ENCODE measurements at places on chromosomes 1 and 21. TPM values are rescaled to one million over a fixed set of nuclear protein-coding genes. Genes with fewer than 3 reads are reported as not detected.

The AIM2 gene
- polyA plus RNA-seq = 0.39 TPM

The WNT9A gene
- polyA plus RNA-seq = 1.2 TPM

The SLAMF9 gene
- not detected for polyA plus RNA-seq

The LCE1D gene
- not detected for polyA plus RNA-seq

The AADACL4 gene
- 1.2 TPM for polyA plus RNA-seq

The BEND5 gene
- polyA plus RNA-seq = 2.8 TPM

The GABPA gene
- polyA plus RNA-seq = 5.0 TPM

The EFNA1 gene
- 56.9 TPM for polyA plus RNA-seq

The TMED5 gene
- polyA plus RNA-seq = 15.9 TPM

The FCRL1 gene
- polyA plus RNA-seq = 0.78 TPM

The DNAI4 gene
- polyA plus RNA-seq = 1.1 TPM

The HSF2BP gene
- polyA plus RNA-seq = 0.09 TPM

The TCP10L gene
- not detected for polyA plus RNA-seq

The PRAMEF17 gene
- not detected for polyA plus RNA-seq

The DPH2 gene
- 10.0 TPM for polyA plus RNA-seq

The TCEANC2 gene
- 1.4 TPM for polyA plus RNA-seq

The TTC22 gene
- 1.2 TPM for polyA plus RNA-seq

The FCRLB gene
- polyA plus RNA-seq = 0.45 TPM

The RYR2 gene
- 1.1 TPM for polyA plus RNA-seq

The KRTAP10-11 gene
- not detected for polyA plus RNA-seq

The DMRTA2 gene
- polyA plus RNA-seq = not detected

The TAS1R1 gene
- polyA plus RNA-seq = not detected

The ITLN2 gene
- polyA plus RNA-seq = 0.37 TPM

The FCGR2B gene
- polyA plus RNA-seq = 14.5 TPM

The CD101 gene
- 1.1 TPM for polyA plus RNA-seq

The AQP10 gene
- polyA plus RNA-seq = not detected

The KCNH1 gene
- not detected for polyA plus RNA-seq

The LAPTM5 gene
- polyA plus RNA-seq = 62.3 TPM

The ESRRG gene
- polyA plus RNA-seq = 2.1 TPM

The AIRE gene
- not detected for polyA plus RNA-seq

The XCL2 gene
- polyA plus RNA-seq = not detected

The ATAD3C gene
- 2.2 TPM for polyA plus RNA-seq

The PSEN2 gene
- polyA plus RNA-seq = 6.4 TPM

The CD1D gene
- not detected for polyA plus RNA-seq

The RAB25 gene
- polyA plus RNA-seq = 58.7 TPM

The WNT3A gene
- 0.03 TPM for polyA plus RNA-seq

The TFF2 gene
- 505 TPM for polyA plus RNA-seq

The KLF17 gene
- not detected for polyA plus RNA-seq

The PYHIN1 gene
- polyA plus RNA-seq = 0.67 TPM

The NSL1 gene
- 20.7 TPM for polyA plus RNA-seq

The AGBL4 gene
- polyA plus RNA-seq = 0.06 TPM

The PLCH2 gene
- 2.2 TPM for polyA plus RNA-seq

The F13B gene
- polyA plus RNA-seq = not detected

The LAMTOR5 gene
- 309 TPM for polyA plus RNA-seq

The TMEM269 gene
- not detected for polyA plus RNA-seq

The EPHX1 gene
- polyA plus RNA-seq = 146 TPM

The PAQR7 gene
- 2.5 TPM for polyA plus RNA-seq

The SPRR2B gene
- polyA plus RNA-seq = not detected

The KAZN gene
- 10.8 TPM for polyA plus RNA-seq

The HAO2 gene
- polyA plus RNA-seq = not detected

The VSIG8 gene
- not detected for polyA plus RNA-seq
